ENCODE measurements at places on chromosomes 1 and 21.

DNA sequence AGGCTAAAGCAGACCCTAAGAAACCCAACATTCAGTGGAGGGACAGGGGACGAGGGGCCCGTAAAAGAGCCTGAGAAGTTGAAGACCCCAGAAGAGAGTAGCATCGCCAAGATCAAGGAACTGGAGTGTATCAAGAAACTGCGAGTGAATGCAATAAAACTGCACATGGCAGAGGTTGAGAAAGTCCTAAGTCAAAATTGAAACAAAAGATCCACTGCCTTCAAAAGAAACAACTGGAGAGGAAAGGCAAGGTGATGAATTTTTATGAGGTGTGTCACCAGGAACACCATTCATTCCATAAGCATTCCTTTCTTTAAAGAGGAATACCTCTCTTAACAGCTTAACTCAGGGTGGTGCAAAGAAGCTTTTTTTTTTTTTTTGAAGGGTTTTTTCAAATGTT is 38.3 kb upstream of the ADORA3 start:
- DNase-seq: no peak

DNA sequence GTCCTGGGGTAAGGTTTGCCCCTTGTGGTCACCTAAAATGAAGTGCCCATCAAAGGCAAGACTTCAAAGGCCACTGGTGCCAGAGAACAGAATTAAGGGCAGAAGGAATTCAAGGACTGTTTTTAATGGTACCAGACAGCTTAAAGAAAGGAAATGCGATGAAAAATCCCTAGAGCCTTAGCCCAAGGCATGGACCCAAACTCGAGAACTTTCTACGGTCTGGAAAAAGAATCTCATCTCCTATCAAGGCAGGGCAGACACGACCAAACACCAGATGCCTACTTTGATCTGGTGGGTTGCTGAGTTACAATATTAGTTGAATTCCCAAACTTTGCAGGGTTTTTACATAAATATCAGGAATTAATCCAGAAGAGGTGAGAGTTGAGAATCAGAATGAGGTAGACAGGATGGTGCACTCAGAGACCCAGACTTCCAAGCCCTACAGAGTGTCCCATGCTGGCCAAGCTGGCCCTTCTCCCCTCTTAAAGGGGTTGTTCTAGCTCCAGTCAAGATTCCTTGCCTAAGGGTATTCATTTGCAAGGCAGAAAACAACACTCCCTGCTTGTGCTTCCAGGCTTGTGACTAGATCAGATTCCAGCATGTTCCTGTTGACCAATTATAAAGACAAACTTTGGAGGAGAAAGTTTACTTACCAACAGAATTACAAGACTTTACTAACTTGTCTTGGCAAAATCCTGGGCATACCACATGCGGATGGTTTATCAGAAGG is 48.0 kb downstream of the EDN2 start:
- no peak for DNase-seq

DNA sequence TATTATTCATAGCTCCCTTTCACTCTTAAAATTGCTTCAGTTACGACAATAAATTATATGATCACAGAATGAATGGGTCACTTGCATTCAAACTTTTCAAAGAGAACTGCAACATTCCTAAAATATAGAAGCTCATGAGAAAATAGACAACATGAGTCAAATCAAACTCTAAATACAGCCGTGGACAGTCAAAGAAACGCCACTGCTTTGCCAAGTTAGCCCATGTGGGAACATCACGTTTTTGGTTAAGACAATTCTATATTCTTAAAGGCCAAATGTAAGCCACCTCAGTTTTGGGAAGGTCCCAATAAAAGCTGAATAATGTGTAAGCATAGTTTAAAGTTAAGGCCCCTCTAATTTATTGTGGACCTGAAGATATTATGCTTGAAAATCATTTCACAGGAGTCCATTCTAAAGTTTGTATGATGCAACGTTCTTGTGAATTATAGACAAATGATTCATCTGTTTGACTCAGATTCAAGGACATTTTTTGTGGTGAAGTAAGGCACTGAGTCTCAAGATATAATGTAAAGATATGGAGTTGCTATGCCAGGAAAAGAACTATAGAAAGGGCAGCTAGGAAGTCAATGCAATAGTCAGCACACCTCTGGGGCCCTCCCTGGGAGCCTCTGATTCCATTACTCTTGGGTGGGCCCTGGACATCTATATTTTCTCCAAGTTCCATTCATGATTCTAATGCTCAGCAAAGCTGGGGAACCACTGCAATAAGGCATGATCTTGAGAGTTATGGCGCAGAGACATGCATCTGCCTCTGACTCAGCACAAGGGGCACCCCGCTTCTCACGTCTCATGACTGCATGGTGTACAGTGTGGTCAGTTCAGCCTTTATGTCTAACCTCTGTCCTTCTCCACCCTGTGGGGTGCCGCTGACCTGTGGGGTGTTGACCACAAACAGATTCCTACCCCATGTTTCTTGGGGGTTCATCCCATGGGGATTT is 33.9 kb downstream of the ETS2 start:
- no peak for DNase-seq

DNA sequence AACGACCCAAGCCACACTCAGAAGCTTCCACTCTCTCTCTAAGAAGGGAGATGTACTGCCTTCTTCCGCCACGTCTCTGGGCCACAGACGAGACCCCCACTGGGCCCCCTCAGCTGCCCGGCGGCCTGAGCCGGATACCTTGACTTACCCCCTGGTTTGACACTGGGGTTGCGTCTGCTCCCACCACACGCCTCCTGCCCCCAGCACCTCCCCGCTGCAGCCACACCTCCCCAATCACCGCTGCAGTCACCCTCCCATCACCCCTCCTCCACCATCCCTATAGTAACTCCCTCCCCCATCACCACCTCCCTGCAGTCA is 10.7 kb downstream of the PANK4 start:
- DNase-seq: no peak

- no peak for DNase-seq
Observed at GRCh38 chr1:201028461-201028889, 5.0 kb upstream of the KIF21B start.

GRCh38 chr1:18238190-18238589 is 130.6 kb downstream of the IGSF21 start:
- no peak for DNase-seq

DNA sequence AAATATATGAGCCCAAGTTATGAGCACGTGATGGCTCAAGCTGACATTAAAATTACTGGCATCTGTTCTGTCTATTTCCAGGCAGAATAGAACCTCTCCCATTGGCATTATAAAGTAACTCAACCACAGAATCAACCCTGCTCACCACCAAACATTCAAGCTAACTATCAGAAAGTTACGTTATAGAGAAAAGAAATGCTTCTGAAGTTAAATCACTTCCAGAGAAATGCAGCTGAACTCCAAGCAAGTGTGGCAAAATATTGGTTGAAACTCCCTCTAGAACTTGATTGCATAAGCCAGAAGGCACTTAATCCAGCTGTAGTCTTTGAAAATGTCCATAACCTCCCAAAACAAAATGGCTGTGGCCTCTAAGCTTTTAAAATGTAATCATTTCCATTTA is 36.2 kb upstream of the UBE2U start:
- DNase-seq: no peak

- DNase-seq: no peak
Observed at GRCh38 chr21:46062471-46063211, 35.3 kb upstream of the COL6A2 start.

DNA sequence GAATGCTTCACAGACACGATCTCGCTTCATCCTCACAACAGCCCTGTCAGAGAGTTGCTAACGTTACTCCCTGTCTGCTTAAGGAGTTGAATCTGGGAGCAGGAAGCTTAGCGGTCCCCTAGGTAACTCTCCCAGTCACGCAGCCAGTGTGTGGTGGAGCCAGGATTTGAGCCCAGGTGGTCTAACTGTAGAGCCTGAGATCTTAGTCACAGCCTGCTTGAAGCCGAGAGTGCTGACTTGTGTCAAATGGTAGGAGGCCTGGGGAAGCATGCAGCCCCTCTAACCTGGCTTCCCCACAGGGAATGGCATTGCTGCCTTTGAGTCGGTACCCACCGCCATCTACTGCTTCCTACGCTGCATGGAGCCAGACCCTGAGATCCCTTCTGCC is 4.1 kb downstream of the ADPRS start:
- no peak for DNase-seq

DNA sequence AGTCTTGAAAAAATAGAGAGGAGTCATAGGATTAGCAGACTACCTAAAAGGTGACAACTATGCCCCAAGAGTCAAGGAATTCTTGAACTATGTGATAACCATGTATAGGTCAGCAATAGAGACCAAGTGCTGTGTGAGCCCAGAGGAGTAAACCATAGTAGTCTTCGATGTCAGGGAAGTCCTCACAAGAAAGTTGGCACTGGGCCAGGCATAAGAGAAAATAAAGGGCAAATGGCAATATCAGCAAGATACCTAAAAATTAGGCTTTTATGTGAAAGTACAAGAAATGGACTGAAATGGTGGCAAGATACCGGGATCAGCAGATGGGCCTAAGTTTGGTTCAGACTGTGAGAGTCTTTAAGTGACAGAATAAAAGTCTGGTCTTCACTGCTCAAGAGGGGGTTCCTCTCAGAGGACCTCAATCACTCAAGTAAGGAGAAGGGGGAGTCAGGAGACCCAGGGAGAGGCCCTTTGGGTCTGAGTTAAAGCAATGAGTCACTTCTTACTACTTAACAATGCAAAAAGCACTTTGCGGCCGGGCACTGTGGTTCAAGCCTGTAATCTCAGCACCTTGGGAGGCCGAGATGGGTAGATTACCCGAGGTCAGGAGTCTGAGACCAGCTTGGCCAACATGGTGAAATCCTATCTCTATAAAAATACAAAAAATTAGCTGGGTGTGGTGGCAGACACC is 95.0 kb downstream of the TEX35 start:
- no peak for DNase-seq

Data from keratinocyte (primary cell).